ENCODE measurements at places on chromosomes 16 and 17. TPM values are rescaled to one million over a fixed set of nuclear protein-coding genes. Genes with fewer than 3 reads are reported as not detected.

SMIM36 gene
- total RNA-seq: not detected

TMEM238L gene
- not detected for total RNA-seq

TAOK2 gene
- 34.0 TPM for total RNA-seq

ERCC4 gene
- total RNA-seq: 8.7 TPM

KRTAP1-1 gene
- total RNA-seq: not detected

KRT32 gene
- not detected for total RNA-seq

RHOT1 gene
- total RNA-seq: 24.5 TPM

GPATCH8 gene
- 17.1 TPM for total RNA-seq

GNPTG gene
- 34.2 TPM for total RNA-seq

KRTAP2-1 gene
- not detected for total RNA-seq

P2RX1 gene
- not detected for total RNA-seq

CES3 gene
- 1.8 TPM for total RNA-seq

C16orf89 gene
- total RNA-seq: not detected

NEUROD2 gene
- total RNA-seq: not detected

CDIP1 gene
- total RNA-seq: 13.8 TPM

TMIGD1 gene
- total RNA-seq: not detected

SEPTIN1 gene
- total RNA-seq: 0.58 TPM

PRCD gene
- not detected for total RNA-seq
